ENCODE measurements at places on chromosomes 6 and 20. TPM values are rescaled to one million over a fixed set of nuclear protein-coding genes. Genes with fewer than 3 reads are reported as not detected.

DNA sequence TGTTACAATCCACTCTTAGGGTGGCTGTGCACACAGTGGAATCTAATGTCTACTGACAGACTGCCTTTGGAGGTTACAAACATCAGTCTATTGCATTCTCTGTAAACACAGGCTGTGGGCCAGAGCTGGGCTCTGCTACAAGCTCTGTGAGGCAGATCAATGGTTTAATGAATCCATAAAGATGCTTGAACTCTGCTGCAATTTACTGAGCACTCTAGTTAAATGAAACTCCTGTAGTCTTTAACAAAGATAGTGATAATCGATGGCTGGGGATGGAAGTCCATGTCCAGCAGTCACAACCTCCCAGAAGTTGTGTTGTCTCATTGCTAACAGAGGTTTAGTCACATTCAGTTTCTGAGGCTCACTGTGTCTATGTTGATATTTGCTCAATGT, 50.5 kb downstream of the SOBP start:
- H3K27me3 ChIP-seq = peaks cover 6% of the 10 kb centered on the region
- peaks cover 2% of the 10 kb centered on the region for H3K4me1 ChIP-seq
- no peak overlapping the region for H3K27ac ChIP-seq
- DNase-seq = no peak

The ENPP1 gene
- 30.1 TPM for total RNA-seq

The LINC00237 gene
- total RNA-seq = not detected

DNA sequence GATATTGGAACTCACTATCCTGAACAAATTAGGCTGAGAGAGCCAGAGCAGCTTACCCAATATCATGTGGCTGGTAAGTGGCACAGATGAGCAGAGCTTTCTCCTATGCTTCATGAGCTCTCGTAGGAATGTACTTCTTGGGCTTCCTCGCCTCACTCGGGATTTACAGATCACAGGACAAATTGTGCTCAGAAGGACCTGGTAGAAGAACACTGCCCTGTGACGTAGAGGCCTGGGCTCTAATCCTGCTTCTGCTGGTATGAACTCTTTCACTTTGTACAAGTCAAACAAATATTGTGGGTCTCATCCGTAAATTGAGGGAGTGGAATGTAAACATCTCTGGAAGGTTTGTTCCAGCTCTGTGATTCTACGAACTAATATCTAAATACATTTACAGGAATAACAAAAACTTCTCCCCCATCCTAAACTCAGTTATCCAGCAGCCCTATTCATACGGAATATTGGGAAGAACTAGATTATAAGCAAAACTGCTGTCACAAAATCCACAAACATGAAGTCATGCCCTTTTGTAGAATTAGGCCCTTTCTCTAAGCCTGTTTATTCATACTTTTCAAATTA, 187.6 kb downstream of the CLIC5 start:
- no peak overlapping the region for H3K27ac ChIP-seq
- H3K36me3 ChIP-seq = no peaks in the 10 kb centered on the region
- DNase-seq = no peak
- no peak overlapping the region for H3K4me3 ChIP-seq
- peaks cover 27% of the 10 kb centered on the region for H3K27me3 ChIP-seq

GRCh38 chr6:57313711-57314471, 3.5 kb upstream of the PRIM2 start:
- H3K27ac ChIP-seq = peak overlapping the region; percentile 99
- peaks cover 70% of the 10 kb centered on the region for H3K4me1 ChIP-seq
- peak overlapping the region; percentile 83 for H3K4me3 ChIP-seq
- peak; percentile 100 for DNase-seq

DNA sequence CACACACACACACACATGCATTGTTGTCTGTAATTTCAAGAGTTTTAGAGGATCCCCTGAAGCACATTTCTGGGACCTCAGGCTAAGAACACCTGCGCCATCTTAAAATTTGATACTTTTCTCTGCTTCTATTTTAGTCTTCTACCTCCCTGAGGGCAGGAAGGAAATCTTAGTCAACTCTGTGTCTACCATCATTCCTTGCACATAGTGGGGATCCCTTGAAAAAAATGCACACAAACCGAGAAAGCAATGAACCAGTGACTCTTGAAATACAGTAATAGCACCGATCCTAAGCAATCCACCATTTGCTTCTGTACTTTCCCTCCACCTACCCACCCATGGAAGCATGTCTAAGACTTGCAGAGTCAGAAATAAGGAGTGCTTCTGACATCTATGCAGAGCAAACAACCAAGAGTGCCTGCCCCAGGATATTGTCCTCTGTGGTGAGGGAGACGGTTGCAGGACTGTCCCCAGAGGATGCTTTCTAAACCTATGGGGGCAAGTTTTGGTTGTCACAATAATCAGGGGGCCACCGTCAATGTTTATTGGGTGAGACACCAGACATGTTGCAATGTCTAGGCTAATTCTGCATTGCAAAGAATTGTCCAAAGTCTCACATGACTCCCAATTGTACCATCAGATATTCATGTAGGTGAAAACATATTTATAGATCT, 208.0 kb upstream of the TAB2 start:
- H3K27ac ChIP-seq = no peak overlapping the region
- DNase-seq = no peak
- H3K36me3 ChIP-seq = no peaks in the 10 kb centered on the region
- H3K27me3 ChIP-seq = peaks cover 8% of the 10 kb centered on the region

- peak; percentile 3 for DNase-seq
- H3K27me3 ChIP-seq = peaks cover 14% of the 10 kb centered on the region
- no peak overlapping the region for H3K27ac ChIP-seq
- H3K4me1 ChIP-seq = no peaks in the 10 kb centered on the region
- no peak overlapping the region for H3K4me3 ChIP-seq
- no peaks in the 10 kb centered on the region for H3K36me3 ChIP-seq
These were observed 36.3 kb upstream of the CMTR1 start for GRCh38 chr6:37396571-37397180.

- H3K4me1 ChIP-seq = peaks cover 26% of the 10 kb centered on the region
- peak overlapping the region; percentile 2 for H3K27ac ChIP-seq
- H3K36me3 ChIP-seq = no peaks in the 10 kb centered on the region
These were observed 1.1 kb downstream of the HACE1 start for GRCh38 chr6:104858642-104859041.

The APCDD1L gene
- 37.3 TPM for total RNA-seq

The TPD52L2 gene
- total RNA-seq = 161 TPM

DNA sequence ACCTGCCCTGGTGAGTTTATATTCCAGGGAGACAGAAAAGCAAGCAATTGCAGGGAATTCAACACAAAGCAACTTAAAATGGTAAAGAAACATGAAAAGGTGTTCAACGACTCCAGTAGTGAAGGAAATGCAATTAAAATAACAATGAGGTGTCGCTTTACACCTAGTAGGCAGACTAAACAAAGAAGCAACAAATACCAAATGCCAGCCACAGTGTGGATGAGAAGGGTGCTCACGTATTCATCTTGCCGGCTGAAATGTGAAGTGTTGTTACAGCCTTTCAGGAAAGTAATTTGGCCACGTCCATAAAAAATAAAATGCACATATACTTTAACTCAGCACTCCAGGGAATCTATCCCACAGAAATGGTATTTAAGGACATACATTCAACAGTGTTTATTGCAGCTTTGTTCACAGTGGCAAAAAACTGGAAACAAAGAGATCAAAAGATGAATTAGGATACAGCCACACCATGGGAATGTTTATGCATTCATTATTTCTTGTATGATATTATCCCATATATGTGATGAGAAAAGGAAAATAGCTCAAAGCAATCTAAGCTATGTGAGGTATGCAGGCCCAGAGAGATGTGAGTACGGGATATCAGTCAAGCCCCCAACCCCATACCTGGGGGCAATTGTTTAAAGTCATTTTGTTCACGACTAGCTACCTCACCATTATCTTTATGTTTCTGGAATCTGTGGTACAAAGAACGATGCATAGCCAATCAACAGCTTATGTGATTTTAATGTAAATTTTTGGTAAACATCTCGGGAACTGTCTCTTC, 266.0 kb upstream of the SOX4 start:
- H3K27ac ChIP-seq = no peak overlapping the region
- peaks cover 7% of the 10 kb centered on the region for H3K27me3 ChIP-seq
- no peak overlapping the region for H3K4me3 ChIP-seq
- DNase-seq = no peak

GRCh38 chr6:136889271-136890193, 32.6 kb upstream of the SLC35D3 start:
- H3K27ac ChIP-seq = no peak overlapping the region
- no peaks in the 10 kb centered on the region for H3K36me3 ChIP-seq
- peaks cover 15% of the 10 kb centered on the region for H3K4me1 ChIP-seq
- no peak overlapping the region for H3K4me3 ChIP-seq
- peaks cover 1% of the 10 kb centered on the region for H3K27me3 ChIP-seq
- no peak for DNase-seq

DNA sequence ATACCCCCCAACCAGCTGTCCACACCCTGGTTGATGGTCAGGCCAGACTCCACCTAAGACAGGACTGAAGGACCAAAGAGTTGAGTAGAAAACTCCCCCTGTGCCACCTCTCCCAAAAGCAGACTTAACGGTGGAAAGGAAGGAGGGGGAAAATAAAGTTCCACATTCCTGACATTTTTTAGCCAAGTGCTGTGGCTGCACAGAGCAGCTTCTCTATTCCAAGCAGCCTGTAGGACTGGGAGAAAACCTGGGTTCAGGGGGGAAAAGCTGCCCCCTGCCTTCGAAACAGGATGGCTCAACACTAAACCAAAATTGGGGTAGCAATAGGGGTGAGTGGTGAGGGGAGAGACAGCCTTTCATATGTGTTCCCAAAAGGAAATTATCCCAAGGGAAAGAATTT, 3.6 kb downstream of the TRAM2 start:
- peaks cover 51% of the 10 kb centered on the region for H3K36me3 ChIP-seq
- DNase-seq = peak; percentile 43
- peaks cover 79% of the 10 kb centered on the region for H3K4me1 ChIP-seq
- H3K4me3 ChIP-seq = peak overlapping the region; percentile 100
- no peaks in the 10 kb centered on the region for H3K27me3 ChIP-seq

- H3K27me3 ChIP-seq = no peaks in the 10 kb centered on the region
- peaks cover 20% of the 10 kb centered on the region for H3K4me1 ChIP-seq
- H3K27ac ChIP-seq = no peak overlapping the region
- peaks cover 23% of the 10 kb centered on the region for H3K36me3 ChIP-seq
- H3K4me3 ChIP-seq = no peak overlapping the region
These were observed 4.7 kb downstream of the EHMT2 start for GRCh38 chr6:31892821-31893220.

The PACSIN1 gene
- not detected for total RNA-seq

DNA sequence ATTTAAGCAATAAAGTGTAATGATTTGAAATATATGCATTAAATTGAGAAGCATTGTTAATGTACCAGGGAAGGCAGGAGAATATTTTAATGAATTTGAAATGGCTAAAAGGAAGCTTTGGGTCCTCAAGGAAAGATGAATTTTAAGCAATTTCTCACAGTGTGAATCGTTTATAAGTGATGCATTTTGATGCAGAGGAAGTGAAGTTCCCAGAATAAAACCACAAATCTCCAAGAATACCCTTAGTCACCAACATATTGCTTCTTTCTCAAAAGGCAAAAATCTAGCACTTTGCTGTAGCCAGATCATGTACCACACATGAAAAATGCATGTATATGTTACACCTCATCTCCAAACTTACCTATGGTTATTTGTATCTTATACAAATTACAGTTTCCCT, 11.7 kb downstream of the TPD52L1 start:
- peak; percentile 3 for DNase-seq
- no peak overlapping the region for H3K27ac ChIP-seq
- H3K4me3 ChIP-seq = no peak overlapping the region

The HCK gene
- not detected for total RNA-seq

The TNF gene
- not detected for total RNA-seq

The THBS2 gene
- total RNA-seq = 227 TPM

The C6orf89 gene
- total RNA-seq = 76.5 TPM

The IMPG1 gene
- not detected for total RNA-seq

GRCh38 chr6:64505312-64505711, 869.7 kb downstream of the PHF3 start:
- H3K27ac ChIP-seq = no peak overlapping the region
- no peaks in the 10 kb centered on the region for H3K27me3 ChIP-seq
- H3K4me1 ChIP-seq = no peaks in the 10 kb centered on the region
- H3K36me3 ChIP-seq = no peaks in the 10 kb centered on the region
- no peak overlapping the region for H3K4me3 ChIP-seq
- DNase-seq = no peak

GRCh38 chr6:42817907-42818306, 36.1 kb downstream of the BICRAL start:
- H3K27me3 ChIP-seq = no peaks in the 10 kb centered on the region
- H3K27ac ChIP-seq = no peak overlapping the region
- H3K4me1 ChIP-seq = peaks cover 24% of the 10 kb centered on the region
- H3K36me3 ChIP-seq = no peaks in the 10 kb centered on the region

The GSTA2 gene
- total RNA-seq = not detected

DNA sequence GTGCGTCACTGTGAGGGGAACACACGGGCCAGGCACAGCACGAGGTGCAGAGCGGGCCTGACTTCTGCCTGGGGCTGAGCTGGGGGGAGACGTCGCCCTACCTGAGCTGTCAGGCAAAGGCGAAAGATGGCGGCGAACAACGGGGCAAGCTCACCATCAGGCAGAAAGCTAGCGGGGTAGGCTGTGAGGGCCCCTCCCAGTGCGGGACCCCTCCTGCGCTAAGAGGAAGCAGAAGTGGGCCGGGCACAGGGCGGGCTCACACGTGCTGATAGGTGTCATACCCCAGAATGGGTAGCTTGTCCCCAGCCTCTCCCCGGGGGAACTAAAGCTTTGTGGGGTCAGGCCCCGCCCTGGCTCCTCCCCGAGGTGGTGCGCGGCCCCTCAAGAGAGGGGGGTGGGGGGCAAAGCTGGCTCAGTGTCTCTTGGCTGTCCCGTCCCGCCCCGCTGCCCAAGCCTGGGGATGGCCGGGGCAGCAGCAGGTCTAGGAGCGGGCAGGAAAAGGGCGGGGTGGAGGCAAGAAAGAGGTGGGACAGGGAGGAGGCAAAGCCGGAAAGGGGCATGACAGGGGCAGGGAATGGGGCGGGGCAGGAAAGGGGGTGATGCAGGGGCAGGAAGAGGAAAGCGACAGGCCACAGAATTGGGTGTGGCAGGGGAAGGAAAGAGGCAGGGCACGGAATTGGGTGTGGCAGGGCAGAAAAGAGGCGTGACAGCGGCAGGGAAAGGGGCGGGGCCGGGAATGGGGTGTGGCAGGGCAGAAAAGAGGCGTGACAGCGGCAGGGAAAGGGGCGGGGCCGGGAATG, 14.7 kb downstream of the UCKL1 start:
- peaks cover 4% of the 10 kb centered on the region for H3K27me3 ChIP-seq
- no peak overlapping the region for H3K27ac ChIP-seq
- H3K4me1 ChIP-seq = no peaks in the 10 kb centered on the region
- no peak for DNase-seq
- no peak overlapping the region for H3K4me3 ChIP-seq

All from HFFc6 (cell line).